ENCODE measurements at places on chromosomes 1 and 21.

- DNase-seq, result no peak
Observed at GRCh38 chr1:99943223-99943794, 26.5 kb upstream of the SLC35A3 start.

GRCh38 chr1:215584389-215584788, 17.3 kb downstream of the KCTD3 start:
- DNase-seq, result no peak

GRCh38 chr1:74835051-74835450, 102.1 kb downstream of the TYW3 start:
- no peak for DNase-seq

- no peak for DNase-seq
Observed at GRCh38 chr1:176989023-176989422, 175.5 kb downstream of the ASTN1 start.

- no peak for DNase-seq
Observed at GRCh38 chr1:115492880-115493279, 148.9 kb upstream of the VANGL1 start.

- DNase-seq, result no peak
Observed at GRCh38 chr1:6585081-6585722, 5.4 kb downstream of the ZBTB48 start.

- no peak for DNase-seq
Observed at GRCh38 chr1:147565189-147565980, 24.1 kb downstream of the BCL9 start.

DNA sequence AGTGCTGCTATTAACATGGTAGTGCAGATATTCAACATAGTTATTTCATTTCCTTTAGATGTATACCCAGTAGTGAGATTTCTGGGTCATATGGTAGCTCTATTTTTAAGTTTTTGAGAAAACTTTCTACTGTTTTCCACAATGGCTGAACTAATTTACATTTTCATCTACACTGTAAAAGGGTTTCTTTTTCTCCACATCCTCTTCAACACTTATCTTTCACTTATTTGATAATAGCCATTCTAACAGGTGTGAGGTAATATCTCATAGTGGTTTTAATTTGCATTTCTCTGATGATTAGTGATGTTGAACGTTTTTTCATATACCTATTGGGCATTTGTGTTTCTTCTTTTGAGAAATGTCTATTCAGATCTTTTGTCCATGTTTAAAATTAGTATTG, 149.8 kb downstream of the PDE4B start:
- DNase-seq, result no peak

DNA sequence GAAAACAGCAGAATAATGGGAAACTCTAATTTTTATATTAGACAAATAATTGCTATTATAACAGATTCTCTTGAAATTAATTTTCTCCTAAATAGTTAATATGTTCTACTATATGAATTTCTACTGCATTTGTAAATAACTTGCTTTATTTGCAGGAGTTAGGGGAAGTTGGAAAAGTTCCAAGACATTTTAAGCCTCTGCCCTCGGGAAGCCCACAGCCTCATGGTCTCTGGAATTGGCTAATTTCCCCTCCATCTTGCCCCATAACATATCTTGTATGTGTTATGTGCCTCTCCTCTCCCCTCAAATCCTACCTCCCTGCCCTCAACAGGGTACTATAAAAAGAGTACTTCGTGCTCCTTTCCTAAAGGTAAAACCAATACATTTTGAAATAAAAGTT, 271.4 kb upstream of the NR5A2 start:
- DNase-seq, result no peak

GRCh38 chr21:32256873-32257620, 21.8 kb downstream of the MIS18A start:
- peak; percentile 54 for DNase-seq

DNA sequence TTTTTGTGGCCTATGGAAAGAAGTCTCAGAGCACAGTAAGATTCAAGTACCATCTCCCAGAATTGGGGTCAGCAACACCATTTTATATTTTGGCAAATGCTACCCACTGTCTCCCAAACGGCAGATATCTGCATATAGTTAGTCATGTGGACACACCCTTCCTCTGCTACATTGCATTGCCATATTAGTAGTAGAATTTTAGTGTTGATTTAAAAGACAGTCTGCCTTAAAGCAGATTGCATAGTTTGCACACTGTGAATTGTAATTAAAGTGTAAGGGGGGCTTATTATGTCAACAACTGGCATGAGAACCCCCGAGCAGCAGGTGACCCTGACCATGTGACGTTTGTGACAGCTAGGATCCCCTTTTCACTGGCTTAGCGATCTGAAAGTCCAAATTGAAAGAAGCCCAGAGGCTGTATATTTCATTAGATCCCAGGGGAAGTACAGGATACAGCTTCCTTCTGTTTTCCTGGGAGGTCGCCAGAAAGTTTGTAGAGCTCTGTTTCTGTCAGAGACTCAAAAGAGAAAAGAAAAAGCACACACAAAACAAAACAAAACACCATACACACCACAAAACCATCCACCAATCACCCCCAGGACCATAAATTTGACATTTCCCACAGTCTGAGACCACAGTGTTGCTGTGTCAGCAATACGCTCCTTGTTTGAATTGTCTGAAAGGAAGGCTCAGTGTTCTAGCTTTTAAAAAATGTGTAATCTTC, 172.4 kb downstream of the NFIA start:
- peak; percentile 49 for DNase-seq

GRCh38 chr21:26958788-26959187, 8.1 kb downstream of the ADAMTS5 start:
- no peak for DNase-seq

GRCh38 chr1:155466996-155467395, 95.6 kb downstream of the ASH1L start:
- no peak for DNase-seq

- DNase-seq, result no peak
Observed at GRCh38 chr1:218475275-218475674, 130.1 kb downstream of the TGFB2 start.

GRCh38 chr1:195328102-195328501, 1280.1 kb downstream of the KCNT2 start:
- no peak for DNase-seq

- no peak for DNase-seq
Observed at GRCh38 chr21:14901482-14901958, 163.3 kb downstream of the NRIP1 start.

All from midbrain (tissue), 1 donor.